Activated CD4-positive, alpha-beta T cell treated with anti-CD3 and anti-CD28 coated beads, Interleukin-2, amount 50 U/mL, for 4 hours (primary cell): ENCODE measurements at places on chromosomes 2 and 18.
A peak's percentile ranks its signal among the peaks of the same experiment; 100 is the strongest.

- DNase-seq, result no peak
Measured at GRCh38 chr18:36406805-36407204, 109.3 kb downstream of the FHOD3 start.

DNA sequence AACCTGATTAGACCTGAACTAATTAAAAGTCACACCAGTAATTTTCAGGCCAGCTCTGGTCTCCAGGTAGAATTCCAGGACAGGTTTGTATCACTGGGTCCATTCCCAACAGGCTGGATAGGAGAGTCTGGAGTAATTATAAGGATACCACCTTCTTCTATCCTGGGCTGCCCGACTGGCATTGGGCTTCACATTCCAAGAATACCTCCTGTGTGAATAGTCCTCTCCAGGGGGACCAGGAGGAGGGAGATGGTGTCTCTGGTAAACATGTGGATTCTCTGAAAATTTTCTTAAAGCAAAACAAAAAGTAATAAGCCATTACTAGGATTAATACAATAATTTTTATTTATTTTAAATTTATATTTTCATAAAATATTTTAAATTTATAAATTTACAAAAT is 17.3 kb downstream of the DUSP11 start:
- DNase-seq, result no peak

GRCh38 chr2:69693059-69693774 is 48.7 kb upstream of the ANXA4 start:
- DNase-seq, result no peak

DNA sequence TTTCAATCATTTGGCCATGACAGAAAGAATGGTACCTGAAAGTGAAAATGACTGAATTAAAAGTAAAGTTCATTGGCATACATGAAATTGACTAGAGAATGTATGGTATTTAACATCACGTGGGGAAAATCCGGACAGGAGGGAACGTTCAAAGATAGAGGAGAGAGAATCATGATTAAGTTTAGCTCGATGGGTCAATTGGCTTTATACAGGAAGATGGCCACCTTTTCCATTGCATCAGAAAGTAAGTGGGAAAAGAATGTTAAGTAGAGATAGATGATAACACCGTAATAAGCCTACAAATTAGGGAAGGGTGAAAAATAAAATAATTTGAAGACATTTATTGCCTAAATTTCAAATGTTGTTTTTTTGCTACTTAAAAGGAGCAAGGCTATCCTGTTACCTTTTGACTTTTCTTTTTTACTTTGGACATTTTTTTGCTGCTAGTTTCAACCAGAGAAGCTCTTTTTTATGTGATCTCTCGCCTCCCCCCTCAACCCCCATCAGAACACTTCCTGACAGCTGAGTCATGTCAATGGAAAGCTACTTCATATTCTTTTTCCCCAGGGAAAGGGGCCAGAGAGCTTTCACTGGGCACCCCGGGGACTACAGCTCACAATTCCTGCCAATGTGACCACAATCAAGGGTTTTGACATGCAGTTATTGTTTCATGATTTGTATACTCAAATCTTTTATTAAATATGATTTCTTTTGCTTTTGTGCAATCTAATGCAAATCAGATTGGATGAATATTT is 767 bp upstream of the CCDC102B start:
- DNase-seq, result no peak

DNA sequence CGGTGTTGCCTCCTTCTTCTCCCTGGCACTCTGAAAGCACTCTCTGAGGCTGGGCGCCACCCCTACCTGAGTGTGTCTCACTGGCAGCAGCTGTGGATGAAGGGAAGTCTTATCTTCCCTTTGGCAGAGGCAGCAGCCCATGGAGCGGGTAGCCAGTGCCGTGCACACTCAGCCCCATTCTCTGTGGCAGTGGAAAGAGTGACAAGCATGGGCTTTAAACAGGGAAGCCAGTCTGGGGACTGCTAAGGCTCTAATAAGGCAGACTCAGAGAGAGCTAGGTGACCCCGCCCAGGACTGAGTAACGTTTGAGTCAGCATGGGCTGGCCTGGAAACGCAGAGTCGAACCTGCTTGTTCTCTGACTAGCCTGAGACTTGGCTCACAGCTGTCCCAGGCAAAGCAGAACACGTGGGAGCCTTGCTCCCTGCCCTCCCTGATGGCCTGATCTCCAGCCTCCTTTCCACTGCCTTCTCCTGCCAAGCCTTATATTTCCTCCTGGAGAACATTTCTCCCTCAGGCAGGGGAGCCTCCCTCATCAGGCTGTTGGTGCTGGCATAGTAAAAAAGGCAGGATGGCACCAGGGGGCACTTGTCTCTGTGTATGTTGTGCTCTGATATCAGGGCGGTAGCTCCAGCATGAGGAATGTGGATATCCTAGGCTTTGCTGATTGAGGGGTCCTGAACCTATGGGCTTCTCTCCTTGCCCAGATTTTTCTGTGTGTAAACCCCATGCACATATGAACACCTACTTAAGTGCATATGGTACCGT is 93.9 kb upstream of the LGALSL start:
- DNase-seq, result peak; percentile 50

DNA sequence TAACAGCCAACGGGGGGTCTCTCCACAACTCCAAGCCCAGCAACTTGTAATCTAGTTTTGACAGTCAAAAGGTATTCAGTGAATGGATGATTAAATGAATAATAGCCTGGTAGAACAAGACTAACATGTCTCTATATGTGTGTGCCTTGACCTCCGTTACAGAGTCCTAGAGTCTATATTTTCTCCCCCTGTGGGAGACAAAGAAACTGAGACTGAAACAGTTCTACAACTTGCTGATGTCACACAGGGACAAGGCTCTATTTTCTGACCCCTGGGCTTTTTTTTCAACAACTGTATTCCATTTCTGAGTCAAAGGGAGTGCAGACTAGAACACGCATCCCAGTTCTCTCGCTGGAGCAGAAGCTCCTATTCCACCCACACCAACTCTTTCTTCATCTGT is 223.6 kb upstream of the AGAP1 start:
- no peak for DNase-seq

DNA sequence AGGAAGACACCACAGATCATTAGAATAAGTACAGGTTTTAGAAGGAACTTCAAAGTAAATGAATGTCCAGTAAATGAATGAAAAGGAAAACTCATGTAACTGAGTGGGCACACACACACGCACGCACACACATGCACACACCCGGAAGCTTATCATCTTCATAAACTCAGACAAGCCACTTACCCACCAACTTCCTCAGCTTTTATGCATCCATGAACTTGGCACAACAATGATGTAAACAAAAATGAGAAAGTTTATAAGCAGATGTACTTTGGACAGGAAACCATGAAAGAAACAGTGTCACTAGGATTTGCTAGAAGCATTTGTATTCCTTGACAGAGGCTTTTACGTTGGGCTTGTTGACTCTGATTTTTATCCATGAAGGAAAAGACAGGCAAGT is 23.2 kb downstream of the RNF152 start:
- no peak for DNase-seq

DNA sequence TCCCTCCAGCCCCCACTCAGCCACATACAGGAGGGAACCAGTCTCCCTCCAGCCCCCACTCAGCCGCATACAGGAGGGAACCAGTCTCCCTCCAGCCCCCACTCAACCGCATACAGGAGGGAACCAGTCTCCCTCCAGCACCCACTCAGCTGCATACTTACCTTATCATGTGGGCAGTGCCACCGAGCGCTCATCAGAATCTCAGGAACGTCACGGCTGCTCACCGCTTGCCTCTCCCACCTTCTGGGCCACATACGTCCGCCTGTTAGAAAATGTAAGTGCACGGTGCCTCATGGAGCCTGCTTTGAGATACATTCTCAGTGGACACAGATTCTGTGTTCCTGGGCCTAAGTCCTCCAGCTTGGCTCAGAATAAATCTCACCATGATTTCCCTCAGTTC is 124.8 kb downstream of the PXDN start:
- no peak for DNase-seq

DNA sequence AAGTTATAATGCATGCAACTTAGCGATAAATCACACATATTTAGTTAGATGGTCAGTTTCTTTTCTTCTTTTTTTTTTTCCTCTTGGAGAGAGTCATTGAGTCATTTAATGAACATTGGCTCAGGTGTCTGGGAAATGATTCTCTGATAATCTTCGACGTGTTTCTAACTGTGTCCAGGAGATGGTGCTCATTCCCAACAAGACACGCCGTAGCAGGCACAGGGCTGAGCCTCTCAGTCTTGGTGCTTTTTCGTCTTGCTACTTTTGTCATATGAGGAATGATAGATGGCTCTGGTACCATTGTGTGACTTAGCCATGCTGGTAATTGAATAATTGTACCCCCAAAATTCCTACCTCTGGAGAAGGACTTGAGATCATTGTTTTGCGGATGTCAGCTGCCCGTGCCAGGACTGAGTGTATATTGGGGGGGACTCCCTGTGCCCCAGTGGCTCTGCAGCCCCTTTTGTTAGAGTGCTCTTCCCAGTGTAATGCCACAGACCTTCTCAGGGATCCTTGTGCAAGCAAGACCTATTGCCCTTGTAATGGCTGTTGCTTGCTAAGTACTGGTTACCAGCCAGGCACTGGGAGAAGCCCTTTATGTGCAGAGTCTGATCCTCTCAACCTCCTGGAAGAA is 107.6 kb upstream of the CYRIA start:
- DNase-seq, result no peak

DNA sequence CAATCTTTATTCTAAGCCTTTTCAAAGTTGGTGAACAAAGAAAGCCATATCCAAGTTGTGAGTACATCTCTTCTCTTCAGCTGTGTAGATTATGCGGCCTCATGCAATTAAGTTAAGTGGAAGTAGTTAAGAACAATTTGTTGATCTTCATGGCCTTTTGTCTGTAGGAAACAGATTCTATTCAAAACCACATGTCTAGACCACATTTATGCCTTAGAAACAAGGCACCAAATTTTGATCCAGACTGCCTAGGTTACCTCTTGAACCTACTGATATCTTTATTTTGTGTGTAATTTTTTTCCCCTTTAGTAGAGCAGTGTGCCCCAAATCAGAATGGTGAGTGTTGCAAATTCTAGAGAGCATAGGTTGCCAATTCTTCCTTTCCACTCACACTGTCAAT is 101.6 kb upstream of the CERS6 start:
- DNase-seq, result no peak

DNA sequence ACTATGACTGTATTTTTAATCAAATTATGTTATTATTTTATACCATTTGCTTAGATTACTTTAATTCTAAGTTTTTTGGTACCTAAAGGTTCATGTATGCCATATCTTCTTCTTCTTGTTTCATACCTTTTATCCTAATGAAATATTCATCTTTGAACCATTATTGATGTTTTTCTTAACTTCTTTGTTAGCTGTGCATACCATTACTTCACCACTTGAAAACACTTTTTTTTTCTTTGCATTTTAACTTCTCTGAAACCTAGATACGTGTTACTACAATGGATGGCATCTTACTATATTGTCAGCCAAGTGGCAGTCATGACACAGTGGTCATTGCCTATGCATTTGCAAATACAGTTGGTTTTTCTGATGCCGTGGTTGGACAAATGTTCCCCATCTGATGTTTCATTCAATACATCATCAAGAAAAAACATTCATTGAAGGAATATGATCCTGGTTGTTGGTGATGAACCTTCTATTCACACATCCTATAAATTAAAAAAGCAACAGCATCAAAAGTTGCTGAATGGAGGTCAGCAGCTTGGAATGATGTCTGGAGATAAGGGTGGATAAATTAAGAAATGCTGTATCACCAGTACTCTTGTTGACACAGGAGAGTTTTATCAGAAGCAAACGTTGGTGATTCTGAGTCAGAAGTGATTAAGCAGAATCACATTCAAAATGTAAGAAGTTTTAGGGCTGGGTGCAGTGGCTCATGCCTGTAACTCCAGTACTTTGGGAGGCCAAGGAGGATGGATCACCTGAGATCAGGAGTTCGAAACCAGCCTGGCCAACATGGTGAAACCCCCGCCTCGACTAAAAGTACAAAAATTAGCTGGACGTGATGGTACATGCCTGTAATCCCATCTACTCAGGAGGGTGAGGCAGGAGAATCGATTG is 7.4 kb downstream of the IL36A start:
- no peak for DNase-seq

GRCh38 chr18:79520478-79521390 is 125.0 kb downstream of the NFATC1 start:
- no peak for DNase-seq

DNA sequence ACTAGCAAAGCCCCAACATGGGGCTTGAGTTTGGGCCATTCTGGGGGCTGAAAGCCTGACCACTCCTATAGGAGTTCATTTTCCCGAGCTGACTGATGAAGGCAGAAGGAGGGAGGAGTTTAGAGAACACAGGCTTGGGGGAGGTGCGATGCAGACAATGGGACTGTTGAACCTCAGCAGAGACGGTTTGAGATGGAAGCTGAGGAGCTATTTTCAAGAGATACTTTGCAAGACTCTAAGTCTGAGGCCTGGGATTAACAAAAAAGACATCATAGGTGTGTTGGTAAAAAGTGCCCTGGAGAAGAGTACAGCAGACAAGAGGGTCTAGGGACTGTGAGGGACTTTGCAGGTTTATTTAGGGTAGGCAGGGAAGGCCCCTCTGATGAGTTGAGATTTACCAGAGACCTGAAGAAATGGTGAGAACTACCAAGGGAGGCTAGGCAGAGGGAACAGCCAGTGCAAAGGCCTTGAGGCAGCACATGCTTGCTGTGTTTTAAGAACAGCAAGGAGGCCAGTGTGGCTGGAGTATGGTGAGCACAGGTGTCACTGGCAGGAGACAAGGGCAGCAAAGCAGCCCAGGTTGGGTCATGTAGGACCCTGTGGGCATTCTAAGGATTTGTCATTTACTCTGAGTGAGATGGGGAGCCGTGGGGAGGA is 31.6 kb downstream of the PCBP1 start:
- no peak for DNase-seq

DNA sequence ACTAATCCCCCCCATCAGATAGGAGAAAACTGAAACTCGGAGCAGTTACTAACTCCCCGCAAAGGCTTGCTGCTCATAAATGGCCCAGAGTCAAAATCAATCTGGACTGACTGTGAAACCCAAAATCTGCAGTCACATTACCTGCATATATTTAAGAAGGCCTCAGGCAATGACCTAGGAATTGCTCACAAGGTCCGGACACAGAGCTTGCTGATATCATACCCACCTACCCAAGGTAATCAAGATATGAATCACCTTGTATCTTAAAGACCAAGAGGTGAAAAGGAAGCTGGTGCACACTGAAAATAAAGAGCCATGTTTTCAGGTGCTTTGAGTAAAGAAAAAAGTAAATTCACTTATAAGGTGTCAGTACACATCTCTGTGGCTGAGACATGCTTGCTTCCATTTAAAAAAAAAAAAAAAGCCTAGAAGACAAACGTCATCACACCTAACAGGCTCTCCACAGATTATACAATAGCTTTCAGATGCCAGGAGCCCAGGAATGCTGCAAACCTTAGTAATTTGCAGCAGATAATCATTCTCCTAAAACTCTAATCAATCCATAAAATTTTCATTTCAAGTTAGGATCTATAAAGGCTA is 195.4 kb downstream of the ZEB2 start:
- no peak for DNase-seq

- no peak for DNase-seq
Measured at GRCh38 chr2:166184789-166185188, 57.0 kb upstream of the SCN1A start.

- DNase-seq, result no peak
Measured at GRCh38 chr2:240964704-240965295, 33.6 kb upstream of the SNED1 start.
